ENCODE measurements at places on chromosomes 12 and 14.

DNA sequence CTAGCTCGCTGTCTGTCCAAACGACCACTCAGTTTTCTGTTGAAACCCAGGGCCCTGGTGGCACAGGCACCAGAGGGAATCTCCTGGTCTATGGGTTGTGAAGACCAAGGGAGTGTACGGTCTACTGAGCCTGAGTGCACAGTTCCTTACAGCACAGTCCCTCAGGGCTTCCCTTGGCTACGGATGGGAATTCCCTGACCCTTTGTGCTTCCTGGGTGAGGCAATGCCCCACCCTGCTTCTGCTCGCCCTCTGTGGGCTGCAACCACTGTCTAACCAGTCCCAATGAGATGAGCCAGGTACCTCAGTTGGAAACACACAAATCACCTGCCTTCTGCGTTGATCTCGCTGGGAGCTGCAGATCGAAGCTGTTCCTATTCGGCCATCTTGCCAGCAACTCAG, 22.6 kb downstream of the GPHN start:
- DNase-seq = no peak

- no peak for DNase-seq
Observed at GRCh38 chr14:51546099-51546498, 105.6 kb upstream of the FRMD6 start.

DNA sequence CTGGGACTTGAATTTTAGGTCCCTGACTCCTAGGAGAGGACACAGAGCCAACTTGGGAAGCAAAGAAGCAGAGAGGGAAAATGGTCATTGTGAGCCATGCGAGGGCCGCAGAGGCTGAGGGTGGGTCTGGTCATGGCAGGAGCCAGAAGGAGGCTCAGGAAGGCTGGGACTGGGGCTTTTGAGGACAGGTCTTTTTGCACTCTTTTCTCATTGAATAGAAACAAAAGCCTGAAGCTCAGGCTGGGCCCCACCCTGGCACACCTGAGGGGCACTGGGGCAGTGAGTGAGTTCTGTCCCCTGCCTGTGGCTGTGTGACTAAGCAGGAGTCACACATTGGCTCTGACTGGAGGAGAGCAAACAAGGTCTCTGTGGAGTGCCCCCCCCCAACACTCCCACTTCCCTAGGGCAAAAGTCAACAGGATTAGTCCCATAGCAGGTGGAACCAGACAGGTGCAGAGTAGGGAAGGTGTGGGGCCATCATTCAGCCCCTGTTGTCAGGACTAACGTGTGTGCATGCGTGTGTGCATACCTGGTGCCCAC, 2.8 kb downstream of the KRT7 start:
- DNase-seq = peak; percentile 14

- DNase-seq = no peak
Observed at GRCh38 chr12:131941987-131942341, 7.8 kb upstream of the EP400 start.

- no peak for DNase-seq
Observed at GRCh38 chr14:27234331-27234730, 636.5 kb upstream of the NOVA1 start.

- DNase-seq = peak; percentile 63
Observed at GRCh38 chr14:76090616-76091391, 60.9 kb upstream of the GPATCH2L start.

GRCh38 chr12:13205809-13206559, 9.5 kb downstream of the EMP1 start:
- DNase-seq = no peak

GRCh38 chr14:91061056-91061887, 831 bp upstream of the RPS6KA5 start:
- DNase-seq = no peak

DNA sequence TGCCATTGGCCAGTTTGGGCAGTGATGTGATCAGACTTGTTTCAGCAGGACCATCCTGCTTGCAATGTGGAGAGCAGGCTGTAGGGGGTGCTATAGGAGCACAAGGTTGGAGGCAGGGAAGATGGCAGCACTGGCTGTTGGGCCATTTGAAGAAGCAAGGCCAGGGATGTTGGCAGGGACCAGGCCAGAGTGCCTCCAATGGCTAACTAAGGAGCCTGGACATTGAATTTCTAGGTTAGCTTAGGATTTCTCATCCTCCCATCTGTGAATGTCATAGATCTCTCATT, 23.5 kb downstream of the FGF23 start:
- DNase-seq = no peak

DNA sequence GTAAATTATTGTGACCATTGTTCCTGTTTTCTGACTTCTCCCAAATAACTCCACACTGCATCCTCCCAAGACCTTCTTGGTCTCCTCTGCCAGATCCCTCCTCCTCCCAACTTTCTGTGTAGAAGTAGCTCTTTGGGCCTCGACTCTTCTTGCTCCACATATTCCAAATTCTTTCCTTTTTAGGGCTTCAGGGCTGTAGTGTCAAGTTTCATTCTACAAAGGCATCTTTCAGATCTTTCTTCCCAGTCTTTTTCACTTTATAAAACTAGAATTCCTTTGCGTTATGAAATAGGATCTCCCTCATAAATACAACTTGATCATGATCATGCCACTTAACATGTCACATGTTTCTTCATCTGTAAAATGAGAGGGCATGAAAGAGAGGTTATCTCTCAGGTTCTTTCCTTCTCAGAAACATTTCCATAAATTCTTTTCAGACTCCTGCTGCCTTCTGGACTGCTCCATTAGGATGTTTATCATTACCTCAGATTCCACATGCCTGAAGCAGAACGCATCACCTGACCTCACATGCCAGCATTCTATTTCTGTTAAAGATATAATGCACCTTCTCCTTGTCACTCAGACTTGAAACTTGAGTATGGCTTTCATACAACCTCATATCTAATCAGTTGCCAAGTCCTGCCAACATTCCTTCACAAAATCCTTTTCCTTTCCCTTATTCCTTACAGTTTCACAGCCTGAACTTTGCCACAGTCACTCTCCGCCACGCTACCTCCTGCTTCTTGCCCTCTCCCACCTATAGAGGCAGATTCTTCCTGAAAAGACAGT, 8.5 kb downstream of the SLC38A1 start:
- no peak for DNase-seq

DNA sequence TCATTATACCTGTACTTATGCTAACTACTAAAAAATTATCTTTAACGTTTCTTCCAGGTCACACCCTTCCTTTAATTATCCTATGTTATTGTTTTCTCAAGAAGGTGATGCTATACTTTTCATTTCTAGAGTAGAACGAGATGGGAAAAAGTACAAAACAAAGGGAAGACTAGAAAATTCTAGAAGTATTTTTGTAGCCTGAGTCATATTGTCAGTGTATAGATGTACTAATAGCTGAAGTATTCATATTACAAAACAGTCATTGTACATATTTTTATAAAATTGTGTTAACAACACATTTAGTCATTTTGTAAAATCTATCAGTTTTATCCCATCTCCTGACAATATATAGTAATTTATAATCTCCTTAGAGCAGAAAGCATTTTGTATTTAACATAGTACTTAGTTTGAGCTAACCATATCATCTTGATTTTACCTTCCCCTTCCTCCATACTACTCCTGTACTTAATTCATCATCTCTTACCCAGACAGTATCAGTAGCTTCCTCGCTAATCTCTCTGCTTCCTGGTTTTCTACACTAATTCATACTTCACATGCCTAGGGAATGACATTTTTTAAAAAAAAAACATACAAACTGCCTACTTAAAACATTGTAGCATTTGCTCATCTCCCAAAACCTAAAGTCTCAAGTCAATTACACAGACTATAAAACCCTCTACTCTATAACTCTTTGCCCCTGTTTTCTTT, 920.9 kb downstream of the RPS29 start:
- DNase-seq = no peak

DNA sequence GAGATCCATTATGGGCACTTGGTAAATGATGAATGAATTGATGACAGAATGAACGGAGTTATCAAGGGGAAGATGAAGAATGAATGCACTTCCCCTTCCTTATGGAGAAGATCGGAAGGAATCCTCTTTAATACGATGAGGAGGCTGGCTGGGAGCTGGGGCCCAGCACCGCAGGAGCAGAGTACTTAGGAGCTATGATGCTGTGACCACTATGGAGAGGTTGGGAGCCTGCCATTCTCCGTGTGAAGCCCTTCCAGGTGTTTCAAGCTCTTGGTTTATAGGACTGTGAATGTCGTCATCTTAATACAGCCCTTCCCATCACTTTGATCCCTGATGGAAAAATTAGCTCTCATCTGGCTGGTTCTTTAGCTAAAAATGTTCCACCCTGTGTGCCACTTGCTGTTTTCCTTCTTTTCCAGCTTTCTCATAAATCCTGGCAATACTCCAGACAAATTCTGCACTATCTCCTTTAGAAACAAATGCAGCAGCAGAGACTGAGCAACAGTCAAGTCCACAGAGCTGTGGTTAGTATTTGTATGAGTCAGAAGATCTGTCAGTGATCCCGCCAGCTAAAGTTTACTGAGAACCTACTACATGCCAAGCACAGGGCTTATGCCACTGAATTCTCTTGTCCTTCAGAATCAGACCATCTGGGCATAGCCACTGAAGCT, 263.1 kb upstream of the CRY1 start:
- no peak for DNase-seq

GRCh38 chr12:93287149-93287548, 90.6 kb upstream of the NUDT4 start:
- no peak for DNase-seq

- DNase-seq = peak; percentile 67
Observed at GRCh38 chr14:74302152-74302628, 544 bp downstream of the ABCD4 start.

DNA sequence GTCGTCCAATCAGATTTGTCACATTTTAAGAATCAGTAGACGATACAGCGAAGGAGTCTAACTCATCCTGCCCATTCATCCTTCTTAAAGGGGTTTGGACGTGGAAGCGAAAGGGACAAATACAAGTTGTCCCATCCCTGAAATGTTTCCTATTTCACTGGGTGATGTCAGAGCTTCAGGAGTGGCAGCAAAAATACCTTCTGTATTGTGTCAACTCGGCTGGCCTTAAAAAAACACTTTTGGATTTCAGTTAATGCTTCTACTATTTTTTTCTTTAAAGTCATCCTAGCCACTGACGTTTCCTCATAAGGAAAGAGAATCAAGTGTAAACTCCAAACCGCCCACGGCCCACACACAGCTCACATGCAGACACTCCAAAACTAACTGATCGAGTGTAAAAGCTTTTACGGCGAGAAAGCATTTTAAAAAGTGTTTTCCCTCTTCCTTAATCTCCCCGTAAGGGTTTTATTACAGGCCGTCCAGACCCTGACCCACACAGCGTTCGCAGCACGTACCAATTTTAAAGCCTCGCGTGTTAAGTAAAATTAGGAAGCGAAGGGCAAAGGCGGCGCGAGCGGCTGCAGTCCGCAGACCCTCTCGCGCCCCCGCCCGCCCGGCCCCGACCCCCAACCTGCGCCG, 593 bp downstream of the CFL2 start:
- DNase-seq = peak; percentile 34

GRCh38 chr12:42504049-42504448, 85.5 kb downstream of the PRICKLE1 start:
- no peak for DNase-seq

GRCh38 chr12:9118158-9118557, 2.4 kb upstream of the A2M start:
- DNase-seq = no peak

- no peak for DNase-seq
Observed at GRCh38 chr12:54360717-54361456, 3.4 kb downstream of the GPR84 start.

- no peak for DNase-seq
Observed at GRCh38 chr12:90076851-90077319, 368.2 kb upstream of the ATP2B1 start.

DNA sequence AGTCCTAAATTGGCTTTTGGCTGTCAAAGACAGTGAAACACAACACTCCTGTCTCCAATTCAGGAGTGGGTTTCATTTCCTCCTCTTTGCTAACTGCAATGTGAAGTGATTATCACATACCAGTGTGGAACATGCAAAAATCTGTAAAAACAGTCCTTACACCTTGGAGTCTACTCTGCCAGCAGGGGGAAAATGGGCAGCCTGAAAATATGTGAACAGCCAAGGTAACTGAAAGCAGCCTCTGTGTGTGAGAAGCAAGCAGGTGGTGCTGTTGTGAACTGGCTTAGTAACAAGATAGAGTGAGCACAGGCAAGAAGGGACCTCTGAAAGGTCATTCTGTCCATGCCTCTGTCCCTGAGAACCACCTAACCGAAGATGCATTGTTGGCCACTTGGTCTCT, 6.0 kb downstream of the PRMT8 start:
- DNase-seq = no peak

- no peak for DNase-seq
Observed at GRCh38 chr12:55765736-55766290, 22.9 kb downstream of the GDF11 start.

- no peak for DNase-seq
Observed at GRCh38 chr14:38004610-38004879, 203.2 kb upstream of the SSTR1 start.

DNA sequence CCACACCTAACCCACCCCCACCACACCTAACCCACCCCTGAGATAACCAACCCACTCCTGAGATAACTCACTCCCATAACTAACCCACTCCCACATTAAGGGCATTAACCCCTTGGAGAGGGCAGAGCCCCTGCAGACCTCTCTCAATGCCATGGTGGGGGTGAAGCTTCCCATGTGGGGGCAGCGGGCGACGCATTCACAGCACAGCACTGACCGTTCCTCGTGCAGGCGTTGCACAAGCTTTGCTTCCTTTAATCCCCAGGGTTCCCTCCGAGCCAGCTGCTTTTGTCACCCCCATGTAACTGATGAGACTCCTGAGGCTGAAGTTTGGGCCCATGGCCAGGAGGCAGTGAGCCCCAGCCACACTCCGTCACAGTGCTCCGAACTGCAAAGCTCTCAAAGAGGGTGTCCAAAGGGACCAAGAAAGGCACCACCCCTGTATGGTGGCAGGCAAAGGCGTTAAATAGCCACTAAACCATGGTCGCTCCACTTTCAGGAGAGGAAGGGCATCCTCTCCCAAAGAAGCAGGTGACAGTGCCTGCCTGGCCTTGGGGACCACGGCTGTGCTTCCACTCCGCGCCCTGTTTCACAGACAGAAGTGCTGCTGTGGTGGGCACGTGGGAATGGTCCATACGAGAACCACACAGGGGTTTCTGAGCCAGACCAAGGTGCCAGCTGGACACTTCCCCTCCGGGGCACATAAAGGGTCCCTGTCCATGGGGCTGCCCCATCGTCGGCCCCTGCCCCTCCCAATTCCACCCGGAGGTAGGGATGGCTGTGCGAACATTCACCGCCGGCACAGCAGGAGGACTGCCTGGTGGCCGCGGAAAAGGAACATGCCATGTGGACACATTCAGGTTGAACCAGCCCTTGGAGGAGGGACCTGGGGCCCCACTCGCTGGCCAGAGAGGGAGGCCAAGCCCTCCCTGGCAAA, 28.3 kb downstream of the GALNT9 start:
- no peak for DNase-seq

Data from GM13977 (cell line).